ENCODE measurements at places on chromosomes 4 and X. TPM values are rescaled to one million over a fixed set of nuclear protein-coding genes. Genes with fewer than 3 reads are reported as not detected.

DNA sequence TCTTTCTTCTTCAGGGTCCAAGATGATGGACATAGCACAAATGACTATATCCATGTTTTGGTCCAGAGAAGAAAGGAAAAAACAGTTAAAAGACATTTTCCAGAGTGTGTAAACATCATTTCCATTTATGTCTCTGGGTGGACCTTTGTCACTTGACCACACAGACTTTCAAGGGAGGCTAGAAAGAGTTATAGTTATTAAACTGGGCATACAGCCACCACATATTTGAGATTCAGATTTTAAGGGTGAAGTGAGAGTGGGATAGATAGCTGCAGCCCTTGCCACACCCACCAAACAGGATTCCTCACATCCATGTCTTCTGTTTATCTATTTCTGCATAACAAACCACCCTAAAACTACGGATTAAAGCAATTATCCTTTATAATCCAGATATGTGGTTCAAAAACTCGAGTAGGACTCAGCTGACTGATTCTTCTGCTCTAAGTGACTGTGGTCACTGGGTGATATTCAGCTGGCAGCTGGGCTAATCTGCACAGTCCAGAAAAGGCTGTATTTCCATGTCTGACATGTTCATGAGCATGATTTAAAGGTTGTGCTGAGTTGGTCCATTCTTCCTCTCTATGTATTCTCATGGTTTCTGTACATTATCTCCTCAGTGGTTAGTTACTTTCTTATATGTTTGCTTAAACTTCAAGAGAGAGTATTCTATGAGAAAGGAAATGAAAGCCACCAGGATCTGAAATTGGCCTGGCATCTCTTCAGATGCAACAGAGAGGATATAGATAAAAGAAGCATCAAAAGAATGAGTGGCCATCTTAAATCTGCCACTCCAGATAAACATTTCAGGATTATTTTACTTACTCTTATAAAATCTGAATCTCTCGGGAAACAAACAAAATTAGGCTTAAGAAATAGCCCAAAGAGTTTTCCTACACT is 459.8 kb upstream of the CTSO start:
- DNase-seq = no peak

PASD1 gene
- not detected for total RNA-seq

DNA sequence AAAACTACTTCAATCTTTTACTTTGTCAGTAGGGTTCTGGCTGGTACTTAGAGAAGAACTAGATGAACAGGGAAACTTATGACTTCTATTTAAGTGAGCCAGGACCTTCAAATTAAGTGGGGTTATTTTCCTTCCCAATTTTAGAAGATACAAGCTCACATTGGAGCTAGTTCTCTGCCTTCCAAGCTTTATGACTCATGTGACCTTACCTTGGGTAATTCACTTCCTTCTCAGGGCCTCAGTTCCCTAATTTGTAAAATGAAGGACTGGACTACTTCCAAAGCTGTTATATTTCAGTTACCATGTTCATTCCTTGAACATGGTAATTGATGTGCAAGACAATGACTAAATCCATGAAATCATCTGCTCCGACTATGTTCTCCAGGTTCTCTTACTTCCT is 32.0 kb upstream of the DCX start:
- DNase-seq = no peak

GLRB gene
- 9.8 TPM for total RNA-seq
